ENCODE measurements at places on chromosomes 12 and 14. TPM values are rescaled to one million over a fixed set of nuclear protein-coding genes. Genes with fewer than 3 reads are reported as not detected.

C12orf60 gene
- 0.27 TPM for total RNA-seq

OR4N5 gene
- total RNA-seq = not detected

IFNG-AS1 gene
- total RNA-seq = 0.42 TPM

RALGAPA1 gene
- total RNA-seq = 79.0 TPM

- DNase-seq = no peak
These were observed 291.3 kb downstream of the SLC16A7 start for GRCh38 chr12:59887178-59887577.

GRCh38 chr14:61663312-61663979 lies 31.9 kb upstream of the HIF1A start:
- DNase-seq = no peak

DNA sequence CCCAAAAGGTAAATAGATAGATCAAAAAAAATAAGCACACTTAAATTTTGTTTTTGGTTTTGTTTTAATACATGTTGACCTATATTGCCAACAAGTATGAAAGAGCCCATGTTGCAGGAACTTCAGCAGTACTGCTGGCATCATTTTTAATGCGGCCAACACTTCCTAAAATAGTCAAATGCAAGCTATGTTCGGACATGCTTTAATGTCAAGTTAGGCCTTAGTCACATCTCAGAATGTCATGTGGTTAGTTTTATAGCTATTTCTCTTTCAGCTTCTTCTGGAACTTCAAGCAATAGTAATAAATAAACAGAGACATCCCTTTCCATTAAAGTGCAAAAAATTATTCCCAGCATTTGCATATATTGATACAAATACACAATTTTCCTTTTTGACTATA lies 153.4 kb downstream of the PIK3C2G start:
- DNase-seq = no peak

GRCh38 chr12:14157088-14157747 lies 175.8 kb upstream of the GRIN2B start:
- DNase-seq = no peak

DNA sequence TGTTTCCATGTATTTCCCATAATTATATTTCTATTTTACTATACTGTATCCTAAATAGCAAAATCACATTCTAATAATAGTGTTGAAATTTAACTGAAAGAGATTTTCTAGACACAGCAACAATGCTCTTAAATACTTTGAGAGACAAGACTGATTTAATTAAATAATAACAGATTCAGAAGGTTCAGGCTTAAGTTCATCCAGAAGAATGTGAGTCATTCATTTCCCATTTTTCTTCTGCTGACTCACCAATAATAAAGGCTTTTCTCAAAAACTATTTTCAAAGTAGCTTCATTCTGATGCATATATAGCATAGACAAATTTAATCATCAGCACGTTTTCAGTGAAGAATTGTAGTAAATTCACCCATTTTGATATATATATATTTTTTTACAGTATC lies 481.4 kb downstream of the MDGA2 start:
- DNase-seq = no peak

DNA sequence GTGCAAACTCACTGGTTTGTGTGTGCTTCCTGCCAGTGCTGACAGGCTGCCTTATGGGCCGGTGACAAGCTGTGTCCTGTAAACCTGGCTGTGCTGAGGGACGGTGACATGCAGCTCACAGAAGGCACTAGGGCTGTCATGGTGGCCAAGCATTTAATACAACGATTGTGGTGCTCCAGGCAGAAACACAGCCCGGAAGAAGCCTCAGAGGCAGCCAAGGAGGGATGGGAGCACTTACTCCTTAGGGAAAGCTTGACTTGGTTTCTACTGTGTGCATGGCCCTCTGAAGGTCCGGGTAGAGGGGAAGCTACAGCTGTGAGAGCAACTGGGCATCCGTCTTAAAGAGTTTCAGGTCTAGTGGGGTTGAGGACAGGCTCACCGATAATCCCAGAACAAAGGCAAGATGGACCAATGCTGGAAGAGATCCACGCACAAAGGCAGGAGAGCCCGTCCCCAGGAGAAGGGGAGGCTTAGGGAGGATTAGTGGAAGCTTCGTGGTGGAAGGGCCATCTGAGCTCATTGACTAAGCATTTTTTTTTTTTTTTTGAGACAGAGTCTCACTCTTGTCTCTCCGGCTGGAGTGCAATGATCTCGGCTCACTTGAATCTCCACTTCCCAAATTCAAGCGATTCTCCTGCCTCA lies 10.7 kb upstream of the MCRS1 start:
- DNase-seq = no peak

SCNN1A gene
- 2.1 TPM for total RNA-seq

DNA sequence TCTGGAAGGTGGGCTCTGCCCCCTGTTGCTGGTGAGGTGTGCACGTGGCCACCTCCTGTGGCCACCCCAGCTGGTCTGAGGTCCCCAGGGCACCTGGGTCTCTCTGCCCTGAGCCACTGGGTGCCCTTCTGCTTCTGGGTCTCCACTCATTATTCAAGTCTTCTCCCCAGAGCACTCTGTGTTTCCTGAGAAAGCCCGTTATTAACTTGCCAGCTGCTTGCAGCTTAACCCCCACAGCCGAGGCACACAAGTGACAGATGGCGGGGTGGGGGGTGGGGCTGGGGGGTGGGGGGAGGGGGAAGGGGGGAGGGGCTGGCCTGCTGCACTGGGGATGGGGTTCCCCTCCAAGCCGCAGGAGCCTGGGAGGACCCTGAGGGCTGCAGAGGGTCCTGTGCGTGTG lies 40.5 kb downstream of the FBRSL1 start:
- no peak for DNase-seq

GZMH gene
- 2.0 TPM for total RNA-seq

GRCh38 chr12:23211384-23212320 lies 586.7 kb downstream of the ETNK1 start:
- DNase-seq = no peak

GRCh38 chr14:65103150-65103760 lies 938 bp upstream of the MAX start:
- DNase-seq = no peak

DNA sequence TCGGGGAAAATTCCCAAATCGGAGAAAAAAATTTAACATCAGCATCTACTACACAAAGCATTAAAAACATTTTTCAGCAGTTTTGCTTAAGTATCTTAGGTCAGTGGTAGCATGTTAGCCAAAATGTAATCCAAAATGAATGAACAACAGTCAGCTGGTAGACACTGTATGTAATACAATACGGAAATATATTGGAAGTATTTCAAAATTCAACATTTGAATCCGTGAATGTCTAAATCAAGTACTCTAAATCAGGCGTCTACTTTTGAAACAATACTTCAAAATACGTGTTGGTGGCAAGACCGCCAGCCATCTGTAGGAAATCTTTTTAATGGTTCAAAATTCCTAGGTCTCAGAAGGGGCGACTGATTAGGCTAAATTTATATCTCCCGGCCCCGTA lies 1.1 kb downstream of the SCAF11 start:
- no peak for DNase-seq

RNASE7 gene
- not detected for total RNA-seq

GRCh38 chr14:36320897-36321381 lies 502 bp upstream of the MBIP start:
- no peak for DNase-seq
